ENCODE measurements at places on chromosomes 2 and 18.

DNA sequence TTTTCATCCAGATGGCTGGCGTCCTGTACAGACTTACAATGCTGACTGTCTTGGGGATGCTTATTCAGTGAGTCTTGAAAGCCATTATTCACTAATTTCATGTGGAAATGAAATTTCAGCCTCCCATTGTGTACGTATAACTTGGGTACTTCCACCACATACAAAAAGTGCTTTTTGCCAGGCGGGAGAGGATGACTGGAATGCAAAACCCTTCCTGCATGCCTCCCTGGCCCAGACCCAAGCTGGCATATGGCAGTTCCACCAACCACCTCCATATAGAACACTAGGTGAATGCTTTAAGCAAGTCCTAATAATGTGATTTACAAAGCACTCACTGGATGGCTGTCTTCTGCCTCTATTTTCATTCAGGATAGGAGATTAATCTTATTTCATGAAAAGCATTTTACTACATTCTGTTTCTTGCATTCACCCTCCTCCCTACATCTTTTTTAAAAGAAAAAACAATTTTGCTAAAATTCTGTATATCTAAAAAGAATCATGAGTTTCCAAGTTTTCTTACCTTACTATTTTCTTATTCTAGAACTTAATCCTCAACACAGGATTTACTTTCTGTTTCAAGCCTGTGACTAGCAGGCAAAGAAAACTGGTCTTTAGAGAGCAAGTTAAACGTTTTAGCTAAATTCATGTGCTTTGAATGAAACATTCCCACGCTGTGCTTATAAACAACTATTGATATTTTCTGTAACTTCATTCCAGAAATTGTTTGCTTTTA, 327.6 kb downstream of the NCKAP5 start:
- no peak for DNase-seq

DNA sequence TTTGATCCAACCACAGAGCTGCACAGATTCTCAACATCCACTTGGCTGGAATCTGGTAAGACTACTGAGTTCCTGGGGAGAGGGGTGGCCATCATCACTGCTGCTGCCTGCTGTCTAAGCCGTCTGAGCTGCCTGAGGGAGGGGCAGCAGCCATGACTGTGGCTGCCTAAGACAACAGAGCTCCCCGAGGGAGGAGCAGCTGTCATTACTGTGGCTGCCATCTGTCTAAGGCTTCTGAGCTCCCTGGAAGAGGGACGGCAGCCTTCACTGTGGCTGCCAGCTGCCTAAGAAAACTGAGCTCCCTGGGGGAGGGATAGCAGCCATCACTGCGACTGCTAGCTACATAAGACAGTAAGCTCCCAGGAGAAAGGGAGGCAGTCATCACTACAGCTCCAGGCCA, 584.4 kb downstream of the NR4A2 start:
- no peak for DNase-seq

DNA sequence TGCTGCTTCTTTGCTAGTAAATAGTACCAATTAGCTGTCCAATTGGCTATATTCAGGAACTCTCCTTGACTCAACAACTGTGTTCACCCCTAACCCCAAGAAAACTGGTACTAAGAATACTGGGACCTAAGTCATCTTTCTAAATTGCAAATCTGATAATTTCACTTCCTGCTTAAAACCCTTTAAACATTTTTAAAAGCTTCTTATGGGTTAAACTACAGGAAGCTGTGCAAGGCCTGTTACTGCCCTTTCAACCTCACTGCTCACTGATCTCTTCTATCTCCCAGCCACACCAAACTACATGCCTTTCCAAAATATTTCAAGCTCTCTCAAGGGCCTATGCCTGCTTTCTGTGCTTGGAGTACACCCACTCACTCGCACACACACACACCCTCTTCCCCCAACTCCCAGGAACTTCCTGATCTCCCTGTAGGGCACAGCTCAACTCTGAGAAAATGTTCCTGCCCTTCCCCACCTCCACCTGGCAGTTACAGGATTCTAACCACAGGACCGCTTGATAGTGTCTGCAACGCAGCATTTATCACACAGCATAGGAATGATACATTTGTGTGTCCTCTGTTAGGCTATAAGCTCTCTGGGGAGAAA, 6.7 kb downstream of the LMAN1 start:
- DNase-seq: no peak

DNA sequence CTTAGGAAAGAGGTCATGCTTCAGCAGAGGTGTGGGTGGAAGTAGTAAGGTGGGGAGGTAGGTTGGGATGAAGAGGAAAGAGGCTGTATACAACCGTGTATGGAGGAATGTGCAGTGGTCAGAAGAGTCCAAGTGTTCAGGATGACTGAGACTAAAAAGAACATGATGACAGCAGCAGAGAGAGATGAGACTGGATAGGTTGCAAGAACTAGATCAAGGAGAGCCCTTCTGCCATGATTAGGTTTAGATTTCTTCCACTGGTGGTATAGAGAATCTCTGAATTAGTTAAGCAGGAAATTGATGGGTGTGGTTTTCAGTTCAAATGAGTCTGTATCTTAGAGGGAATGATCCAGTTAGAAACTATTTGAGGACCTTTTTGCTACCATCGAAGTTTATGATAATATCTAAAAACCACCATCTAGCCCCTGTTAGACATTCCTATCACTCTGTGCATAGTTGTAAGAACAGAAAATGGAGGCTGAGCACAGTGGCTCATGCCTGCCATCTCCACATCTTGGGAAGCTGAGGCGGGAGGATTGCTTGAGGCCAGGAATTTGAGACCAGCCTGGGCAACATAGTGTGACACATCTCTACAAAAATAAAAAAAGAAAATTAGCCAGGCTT, 221.0 kb downstream of the LTBP1 start:
- no peak for DNase-seq

DNA sequence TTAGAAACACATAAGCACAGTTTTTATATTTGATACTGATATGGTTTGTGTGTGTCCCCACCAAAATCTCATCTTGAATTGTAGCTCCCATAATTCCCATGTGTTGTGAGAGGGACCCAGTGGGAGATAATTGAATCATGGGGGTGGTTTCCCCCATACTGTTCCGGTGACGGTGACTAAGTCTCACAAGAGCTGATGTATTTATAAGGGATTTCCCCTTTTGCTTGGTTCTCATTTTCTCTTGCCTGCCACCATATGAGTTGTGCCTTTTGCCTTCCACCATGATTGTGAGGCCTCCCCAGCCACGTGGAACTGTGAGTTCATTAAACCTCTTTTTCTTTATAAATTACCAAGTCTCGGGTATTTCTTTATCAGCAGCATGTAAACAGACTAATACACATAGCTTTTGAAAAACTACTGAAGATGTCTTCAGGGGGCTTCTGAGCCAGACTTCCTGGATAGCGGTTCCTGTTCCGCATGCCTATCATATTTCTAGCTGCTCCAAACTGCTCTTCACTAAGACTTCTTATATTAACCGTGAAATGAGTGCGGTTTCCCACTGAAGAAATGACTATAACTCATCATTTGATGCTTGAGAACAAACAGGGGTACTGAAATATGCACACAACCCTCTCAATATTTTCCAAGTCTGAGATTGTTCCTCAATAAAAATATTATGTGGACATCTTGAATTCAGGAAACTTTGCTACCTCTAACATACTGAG, 75.8 kb downstream of the SPHKAP start:
- DNase-seq: no peak

- DNase-seq: no peak
Observed at GRCh38 chr18:48925491-48925780, 25.3 kb downstream of the SMAD7 start.

DNA sequence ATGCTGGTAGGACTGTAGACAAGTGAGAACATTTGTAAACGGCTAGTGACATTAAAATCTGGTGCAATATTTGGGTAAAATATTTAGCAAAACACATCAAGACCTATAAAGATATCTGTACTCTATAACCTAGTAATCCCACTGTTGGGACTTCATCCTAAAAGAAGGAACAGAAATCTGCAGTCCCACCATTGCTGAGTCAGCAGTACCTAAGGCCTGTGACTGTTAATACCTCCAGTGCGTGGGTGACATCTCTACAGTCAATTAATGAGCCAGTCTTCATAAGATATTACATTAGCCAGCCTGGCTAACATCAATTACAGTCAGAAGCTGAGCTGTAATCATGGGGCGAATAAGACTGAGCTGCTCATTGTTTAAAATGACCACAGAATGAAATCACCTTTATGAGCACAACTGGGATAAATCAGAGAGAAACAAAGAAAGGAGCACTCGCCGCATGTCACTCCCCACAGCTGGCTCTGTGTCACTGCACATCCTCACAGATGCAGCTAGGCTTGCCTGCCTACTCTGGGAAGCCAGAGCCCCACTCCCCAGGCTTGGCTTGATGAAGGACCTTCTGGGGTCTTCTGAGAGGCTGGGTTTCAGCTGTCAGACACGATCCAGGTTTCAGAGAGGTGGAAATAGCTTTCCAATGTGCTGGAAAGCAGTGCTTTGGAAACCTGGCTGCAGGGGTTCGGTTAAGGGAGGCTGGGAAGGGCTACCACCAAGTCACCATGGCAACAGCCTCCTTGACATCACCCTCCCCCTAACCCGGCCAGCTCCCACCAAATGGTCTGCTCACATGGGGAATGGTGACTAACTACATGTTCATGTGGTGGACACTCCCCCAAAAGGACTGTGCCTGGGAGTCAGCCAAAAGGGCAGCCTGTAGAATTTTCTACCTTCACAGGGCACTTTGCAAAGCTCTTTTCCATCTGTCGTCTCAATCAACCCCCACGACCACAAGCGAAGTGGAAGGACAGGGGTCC, 145.0 kb downstream of the ZBTB7C start:
- no peak for DNase-seq

GRCh38 chr18:55858661-55859515, 270.9 kb upstream of the TCF4 start:
- DNase-seq: no peak

DNA sequence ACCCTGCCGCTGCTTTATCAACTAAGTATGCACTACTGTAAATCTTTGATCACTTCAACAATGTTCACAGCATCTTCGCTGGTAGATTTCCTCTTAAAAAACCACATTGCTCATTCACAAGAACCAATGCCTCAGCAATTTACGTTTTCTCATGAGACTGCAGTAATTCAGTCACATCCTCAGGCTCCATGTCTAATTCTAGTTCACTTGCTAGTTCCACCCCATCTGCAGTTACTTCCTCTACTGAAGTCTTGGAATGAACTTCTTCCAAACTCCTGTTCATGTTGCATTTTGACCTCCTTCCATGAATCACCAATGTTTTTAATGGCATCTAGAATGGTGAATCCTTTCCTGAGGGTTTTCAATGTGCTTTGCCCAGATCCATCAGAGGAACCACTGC, 35.8 kb downstream of the PRELID3A start:
- DNase-seq: no peak

DNA sequence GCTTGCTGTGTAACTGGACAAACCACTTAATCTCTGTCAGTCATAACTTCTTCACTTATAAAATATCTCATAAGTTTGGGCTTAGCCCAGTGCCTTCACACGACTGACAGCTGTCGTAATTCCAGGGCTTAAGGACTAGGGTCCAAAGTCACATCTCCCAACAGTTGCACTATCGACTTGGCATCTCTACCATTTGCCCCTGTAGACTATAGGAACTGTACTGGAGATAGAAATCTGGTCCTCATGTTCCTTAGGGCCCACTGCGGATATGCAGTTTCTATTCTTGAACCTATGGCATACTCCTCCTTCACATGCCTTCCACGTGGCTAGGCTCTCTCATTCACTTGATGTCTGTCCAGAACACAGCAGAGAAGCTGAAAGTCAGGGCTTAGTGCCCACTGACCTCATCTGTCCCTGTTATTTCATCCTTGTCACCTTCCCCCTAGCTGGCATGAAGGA, 2.7 kb downstream of the ABHD1 start:
- no peak for DNase-seq

DNA sequence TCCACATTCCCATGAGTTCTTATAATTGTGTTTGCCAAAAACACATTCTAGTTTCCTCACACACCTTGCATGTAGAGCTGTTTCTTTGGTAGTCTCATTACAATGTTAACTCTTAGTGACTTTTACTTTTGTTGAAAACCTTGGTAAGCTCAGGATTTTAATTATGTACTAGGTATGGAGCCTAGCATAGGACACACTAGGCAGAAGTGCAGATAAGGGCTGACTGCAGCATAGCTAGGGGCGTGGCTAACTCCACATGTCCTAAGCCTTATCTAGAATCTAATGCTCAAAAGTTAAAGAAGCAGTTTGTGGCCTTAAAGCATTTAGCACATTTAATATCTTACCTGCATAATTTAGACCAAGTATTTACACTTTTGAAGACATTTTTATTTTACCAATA, 153.7 kb upstream of the FBXO11 start:
- DNase-seq: no peak

DNA sequence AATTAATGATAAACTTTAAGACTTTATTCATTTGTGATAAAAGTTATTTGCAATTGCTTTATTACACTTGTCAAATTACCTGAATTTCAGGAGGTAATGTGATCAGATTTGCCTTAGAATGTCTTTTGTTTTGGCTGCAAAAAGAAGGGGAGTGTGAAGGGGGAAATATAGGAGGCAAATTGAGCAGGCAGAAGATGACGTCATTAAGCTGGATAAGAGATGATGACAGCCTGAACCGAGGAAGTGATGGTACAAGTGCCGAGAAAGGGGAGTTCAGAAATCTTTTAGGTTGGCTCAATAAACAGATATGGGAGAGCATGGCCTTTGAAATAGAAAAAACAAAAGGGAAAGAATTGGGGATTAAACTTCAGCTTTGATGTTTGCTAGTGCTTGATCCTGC, 73.0 kb upstream of the TTN start:
- DNase-seq: no peak

DNA sequence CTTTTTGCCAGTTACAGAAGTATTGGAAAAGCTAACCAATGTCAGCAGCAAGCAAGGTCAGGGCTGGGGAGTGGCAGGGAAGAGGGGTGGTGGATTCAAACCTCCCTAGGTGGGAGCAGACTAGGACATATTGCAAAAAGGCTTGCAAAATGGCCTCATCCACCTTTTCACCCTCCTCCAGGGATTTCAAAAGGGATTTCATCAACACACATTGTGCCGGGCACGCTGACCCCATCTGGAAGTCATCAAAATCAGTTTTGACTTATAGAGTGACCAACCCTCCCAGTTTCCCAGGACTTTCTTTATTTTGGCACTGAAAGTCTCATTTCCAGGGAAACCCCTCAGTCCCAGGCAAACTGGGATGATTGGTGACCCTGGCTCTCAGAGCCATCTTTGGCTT, 94.7 kb downstream of the BIN1 start:
- DNase-seq: no peak

- DNase-seq: no peak
Observed at GRCh38 chr2:27954771-27955383, 64.3 kb downstream of the BABAM2 start.

DNA sequence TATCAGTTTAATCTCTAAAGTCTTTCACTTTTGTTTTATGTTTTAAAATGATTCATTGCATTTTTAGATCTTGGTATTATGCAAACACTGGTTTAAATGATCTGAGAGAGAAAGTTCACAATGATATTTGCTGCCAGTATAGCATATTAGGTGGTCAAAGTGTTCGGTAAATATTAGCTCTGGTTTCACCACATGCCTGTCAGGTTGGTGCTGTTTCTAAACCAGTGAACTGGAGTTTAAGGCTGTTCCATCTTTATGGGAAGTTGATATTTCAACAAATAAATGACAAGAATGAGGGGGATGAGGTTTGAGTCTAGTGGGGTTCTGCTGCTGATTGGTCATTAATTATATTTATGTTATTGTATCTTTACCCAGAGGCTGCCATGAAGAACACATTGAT, 436.4 kb downstream of the DCDC2C start:
- DNase-seq: no peak

GRCh38 chr18:72555968-72556367, 11.8 kb upstream of the CBLN2 start:
- DNase-seq: no peak

GRCh38 chr18:58354051-58354450, 274.8 kb downstream of the ALPK2 start:
- DNase-seq: no peak

All from stimulated activated CD4-positive, alpha-beta T cell treated with anti-CD3 and anti-CD28 coated beads, TNF-alpha, amount 100 ng/mL, for 1 hour (primary cell).